ENCODE measurements at places on chromosomes 4 and X.

DNA sequence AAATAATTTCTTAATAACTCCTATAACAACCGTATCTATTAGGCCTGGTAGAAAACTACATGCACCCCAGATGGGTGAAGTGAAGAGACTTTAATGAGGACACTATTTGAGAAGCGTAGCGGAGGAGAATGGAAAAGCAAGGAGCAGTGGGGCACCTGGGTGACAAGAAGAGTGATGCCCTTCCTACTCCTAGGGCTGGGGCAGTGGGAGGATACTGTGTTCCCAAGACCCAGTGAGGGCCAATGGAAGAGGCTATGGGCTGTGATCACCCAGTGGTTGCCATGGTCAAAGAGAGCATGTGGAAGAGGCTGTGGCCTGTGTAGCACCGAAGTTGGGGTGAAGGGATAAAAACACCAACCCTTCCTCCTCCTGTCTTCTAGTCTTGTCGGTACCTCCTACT, 86.5 kb upstream of the SHISA3 start:
- DNase-seq, result no peak

DNA sequence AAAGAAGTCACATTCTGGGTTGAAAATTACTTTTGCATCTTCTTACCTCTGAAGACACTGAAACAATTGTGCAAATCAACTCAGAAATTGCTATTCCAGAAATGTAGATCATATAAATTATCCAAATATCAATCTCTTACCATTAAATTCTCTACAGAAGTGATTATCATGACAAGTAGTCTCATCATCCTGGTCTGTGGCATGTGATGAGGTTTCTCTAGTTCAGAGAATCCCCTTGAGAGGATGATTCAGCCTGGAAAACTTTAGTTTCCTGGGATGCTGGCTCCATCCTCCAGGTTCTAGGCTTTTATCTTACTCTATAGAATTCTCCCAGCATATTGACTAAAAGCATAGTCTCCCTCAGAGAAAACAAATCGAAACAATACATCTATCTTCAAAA, 76.2 kb upstream of the S100G start:
- no peak for DNase-seq

DNA sequence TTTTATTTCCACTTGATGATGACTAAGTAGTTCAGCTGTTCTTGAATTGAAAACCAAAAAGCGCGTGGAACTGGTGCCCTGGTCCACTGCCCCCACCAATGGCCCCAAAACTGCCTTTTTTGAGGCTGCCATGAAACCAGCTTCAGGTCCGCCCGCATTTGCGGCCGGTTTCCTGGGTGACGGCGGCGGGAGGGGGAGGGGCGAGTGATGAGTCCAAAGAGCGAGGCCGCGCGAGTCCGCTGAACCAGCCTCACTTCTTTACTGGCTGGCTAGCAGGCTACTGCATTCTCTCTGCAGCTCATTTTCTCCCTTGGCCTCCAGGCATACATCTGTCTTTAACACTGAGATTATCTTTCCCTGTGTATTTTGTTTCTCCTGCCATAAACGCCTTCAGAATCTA, 72.9 kb upstream of the FABP2 start:
- no peak for DNase-seq

DNA sequence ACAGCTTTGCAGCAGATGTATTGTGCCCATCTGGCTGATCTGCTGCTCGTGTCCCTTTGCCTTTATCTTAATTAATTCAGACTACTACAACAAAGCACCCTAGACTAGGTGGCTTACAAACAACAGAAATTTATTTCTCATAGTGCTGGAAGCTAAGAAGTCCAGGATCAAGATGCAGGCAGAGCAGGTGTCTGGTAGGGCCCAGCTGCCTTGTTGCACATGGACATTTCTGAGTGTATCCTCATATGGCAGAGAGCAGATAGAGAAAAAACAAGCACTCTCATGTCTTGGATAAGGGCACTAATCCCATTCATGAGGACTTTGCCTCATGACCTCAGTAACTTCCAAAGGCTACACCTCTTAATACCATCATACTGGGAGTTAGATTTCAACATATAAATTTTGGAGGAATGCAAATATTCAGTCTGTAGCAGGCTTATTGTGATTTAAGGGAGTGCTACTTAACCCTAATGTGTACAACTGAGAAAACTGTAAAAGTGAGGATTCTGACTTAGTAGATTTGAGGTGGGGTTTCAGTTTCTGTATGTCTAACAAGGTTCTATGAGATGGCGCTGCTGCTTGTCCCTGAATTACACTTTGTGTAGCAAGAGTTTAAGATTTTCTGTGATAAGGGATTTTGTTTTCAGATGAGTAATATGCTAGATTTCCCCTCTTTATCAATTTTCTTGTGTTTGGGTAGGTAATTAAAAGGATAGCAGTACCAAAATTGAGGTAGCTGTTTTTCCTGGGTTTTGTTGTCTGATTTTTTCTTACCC, 473.2 kb upstream of the TECRL start:
- no peak for DNase-seq

DNA sequence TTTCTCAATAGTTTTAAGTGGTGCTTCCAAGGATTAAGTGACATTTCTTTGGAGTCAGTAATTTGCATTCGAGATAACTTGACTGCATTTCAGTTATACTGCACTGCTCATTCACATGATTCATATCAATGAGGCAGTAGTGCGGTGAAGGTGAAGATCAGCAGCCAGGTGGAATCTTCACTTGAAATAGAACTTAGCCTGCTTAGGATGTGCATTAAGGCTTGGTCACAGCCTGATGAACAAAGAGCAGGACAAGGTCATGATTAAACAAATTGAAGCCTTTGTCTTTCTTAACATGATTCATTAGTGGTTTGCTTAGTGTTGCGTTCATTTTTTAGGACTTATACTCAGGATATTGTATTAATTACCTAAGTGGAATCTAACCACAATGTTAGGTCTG, 212.1 kb upstream of the GALNTL6 start:
- DNase-seq, result no peak

DNA sequence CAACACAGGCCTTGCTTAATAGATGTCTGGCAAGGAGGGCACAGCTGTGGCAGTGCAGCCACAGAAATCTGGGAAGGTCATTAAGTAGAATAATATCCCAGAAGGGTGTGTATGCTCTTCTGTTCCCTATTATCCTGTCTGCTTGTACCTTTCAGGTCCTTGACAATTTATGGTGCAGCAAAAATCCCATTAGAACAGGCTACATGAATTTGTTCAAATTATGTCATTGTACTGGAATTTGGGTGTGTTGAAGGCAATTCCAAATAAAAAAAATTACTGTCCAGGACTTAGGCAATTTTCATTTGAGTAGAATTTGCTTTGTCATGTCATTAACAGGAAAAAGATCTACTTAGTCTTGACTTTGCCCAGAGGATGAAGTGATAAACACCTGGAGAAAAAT, 192.1 kb downstream of the IDS start:
- DNase-seq, result no peak

- no peak for DNase-seq
Measured at GRCh38 chrX:74405973-74406489, 15.3 kb upstream of the SLC16A2 start.

GRCh38 chr4:82256718-82257117, 117.1 kb downstream of the HNRNPD start:
- DNase-seq, result no peak

DNA sequence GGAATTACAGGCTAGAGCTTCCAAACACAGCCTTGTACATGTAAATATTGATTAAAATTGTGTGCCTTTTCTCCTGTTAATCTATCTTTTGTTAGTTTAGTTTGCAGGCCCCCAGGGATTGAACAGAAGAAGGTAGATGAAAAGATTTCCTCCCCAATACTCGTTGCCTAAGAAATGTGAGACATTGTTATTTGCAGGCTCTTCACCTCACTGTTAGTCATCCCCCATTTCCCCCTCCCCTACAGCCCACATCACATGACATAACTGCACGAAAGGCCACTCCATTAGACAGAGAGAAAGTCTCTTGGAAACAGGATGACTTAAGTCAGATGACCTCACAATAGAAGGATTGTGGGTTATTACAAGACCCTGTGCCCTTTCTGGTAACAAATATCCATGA, 13.3 kb upstream of the MID1 start:
- no peak for DNase-seq

DNA sequence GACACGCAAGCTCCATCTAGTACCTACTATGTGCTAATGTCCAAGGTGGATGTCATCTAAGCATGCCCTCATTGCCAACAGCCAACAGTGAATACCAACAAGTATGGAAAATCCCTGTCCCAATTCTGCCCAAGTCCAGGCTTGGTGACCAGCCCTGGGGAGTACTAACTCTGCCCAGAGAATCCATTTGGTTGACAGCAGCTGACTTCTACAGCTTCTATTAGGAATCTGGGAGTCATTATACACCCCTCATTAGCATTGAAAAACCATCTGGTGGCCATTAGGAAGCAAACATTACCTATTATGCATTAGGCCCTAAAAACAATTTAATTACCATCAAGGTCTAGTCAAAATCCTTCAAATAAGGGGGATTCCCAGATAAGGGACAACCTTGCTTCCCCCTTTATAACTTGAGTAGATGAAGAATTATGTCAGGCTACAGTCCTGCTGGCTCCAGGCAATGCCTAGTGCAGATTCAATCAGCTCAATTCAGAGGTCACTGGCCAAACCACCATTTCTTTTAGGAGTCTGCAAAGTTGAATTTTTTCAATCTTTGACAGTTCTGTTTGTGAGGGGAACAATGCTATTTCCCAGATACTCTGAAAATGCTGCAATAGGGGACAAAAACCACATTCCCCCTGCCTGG, 228.0 kb upstream of the LDB2 start:
- no peak for DNase-seq

DNA sequence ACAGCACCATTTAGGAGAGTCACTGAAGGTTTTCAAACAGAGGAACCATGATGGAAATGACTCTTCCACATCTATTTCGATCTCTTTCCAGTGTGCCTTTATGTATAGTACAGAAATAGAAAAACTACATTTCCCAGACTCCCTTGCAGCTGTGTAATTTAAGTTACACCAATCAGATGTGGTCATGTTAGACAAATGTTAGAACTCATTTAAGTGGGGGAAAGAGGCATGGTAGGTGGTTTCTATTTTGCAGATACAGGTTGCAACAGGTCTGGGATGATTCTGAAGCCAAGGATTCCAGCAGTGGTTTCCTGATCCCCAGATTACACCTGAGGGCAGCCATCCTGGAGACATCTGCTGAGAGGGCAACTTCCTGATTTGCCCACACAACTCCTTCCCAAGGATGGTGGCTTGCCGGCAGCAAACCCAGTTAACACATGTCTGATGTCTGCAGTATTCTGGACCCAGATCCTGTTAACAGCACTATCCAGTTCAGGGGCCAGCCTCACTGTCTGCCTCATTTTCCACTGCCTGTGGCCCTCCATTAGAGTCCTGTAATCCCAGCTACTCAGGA, 38.7 kb upstream of the PDK3 start:
- DNase-seq, result peak; percentile 3

GRCh38 chr4:30656828-30657227, 63.3 kb upstream of the PCDH7 start:
- no peak for DNase-seq

- DNase-seq, result no peak
Measured at GRCh38 chr4:87317527-87317926, 5.2 kb downstream of the HSD17B13 start.

- peak; percentile 67 for DNase-seq
Measured at GRCh38 chr4:174119051-174119450, 164.4 kb downstream of the FBXO8 start.

DNA sequence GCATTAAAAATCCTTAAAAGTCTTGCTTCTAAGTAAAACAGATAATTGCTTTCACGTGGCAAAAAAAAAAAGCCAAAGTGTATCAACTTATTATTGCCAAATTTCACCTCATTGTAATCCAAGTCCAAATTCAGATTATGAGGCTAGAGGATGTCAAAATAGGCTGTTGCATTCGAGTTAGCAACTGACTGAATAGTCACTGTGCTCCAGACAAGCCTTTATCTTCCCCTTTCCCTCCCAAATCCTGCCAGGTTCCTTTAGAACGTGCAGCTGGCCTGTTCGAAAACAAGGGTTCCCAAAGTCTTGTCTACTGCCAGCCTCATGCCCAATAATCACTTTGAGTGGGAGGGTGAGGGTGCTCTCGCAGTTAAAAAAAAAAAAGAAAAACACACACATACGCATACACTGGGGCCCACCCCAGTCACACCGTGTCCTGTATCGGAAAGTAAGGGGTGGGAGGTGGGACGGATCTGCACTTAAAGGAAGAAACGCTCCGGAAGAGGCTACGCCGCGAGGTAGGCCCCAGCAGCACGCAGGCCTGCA, 603 bp downstream of the MAD2L1 start:
- DNase-seq, result no peak

DNA sequence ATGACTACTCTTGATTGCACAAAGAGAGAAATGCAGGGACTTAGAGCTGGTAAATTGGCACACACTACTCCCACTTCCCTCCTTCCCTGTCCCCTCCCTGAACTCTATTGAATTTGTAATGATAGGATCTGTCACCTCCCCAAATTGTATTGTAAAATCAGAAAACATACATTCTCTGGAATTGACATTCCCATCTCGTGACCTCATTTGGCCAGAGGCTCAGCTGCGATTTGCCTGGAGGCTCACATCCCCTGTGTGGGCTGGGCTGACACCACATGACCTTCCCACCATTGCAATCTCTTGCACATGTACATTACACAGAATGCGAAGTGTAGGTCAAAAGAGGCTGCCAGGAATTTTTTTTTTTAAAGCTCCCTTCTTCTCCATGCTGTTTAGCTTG, 172.1 kb downstream of the MID1IP1 start:
- peak; percentile 48 for DNase-seq

GRCh38 chrX:45762699-45763647, 562.3 kb upstream of the DIPK2B start:
- peak; percentile 69 for DNase-seq

- DNase-seq, result no peak
Measured at GRCh38 chr4:13933191-13933590, 305.7 kb upstream of the BOD1L1 start.

DNA sequence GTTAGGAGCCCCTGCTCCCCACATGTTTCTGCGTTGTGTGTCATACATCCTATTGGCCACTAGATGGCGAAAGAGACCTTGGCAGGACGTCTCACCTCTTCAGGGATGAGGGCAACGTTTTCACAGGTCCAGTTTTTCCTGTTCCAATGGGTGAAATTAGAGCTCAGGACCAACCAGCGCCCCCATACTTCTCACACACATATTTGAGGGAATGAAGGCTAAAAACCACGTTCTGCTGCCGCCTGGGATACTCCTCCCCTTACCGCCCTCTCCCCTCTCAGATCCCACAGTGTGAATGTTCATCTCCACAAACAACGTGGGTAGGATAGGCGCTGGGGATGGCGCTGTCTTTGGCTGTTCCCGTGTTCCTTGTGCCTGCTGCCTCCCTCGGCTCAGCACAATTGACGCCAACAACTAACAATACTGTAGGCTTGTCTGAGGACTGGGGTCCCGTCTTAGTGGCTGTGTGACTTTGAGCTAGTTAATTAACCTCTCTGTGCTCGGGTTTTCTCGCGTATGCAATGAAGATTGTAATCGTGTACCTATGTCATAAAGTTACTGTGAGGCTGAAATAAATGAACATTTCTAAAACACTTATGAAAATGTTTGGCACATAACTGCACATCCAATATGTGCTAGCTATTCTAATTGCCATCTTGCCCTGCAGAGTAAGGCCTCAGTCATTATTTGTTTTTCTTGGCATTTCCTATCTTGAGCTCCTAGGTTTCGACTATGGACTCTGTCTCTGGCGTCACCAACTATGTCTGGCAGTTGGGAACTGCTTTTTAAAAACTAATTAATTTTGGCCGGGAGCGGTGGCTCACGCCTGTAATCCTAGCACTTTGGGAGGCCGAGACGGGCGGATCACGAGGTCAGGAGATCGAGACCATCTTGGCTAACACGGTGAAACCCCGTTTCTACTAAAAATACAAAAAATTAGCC, 181.3 kb upstream of the STK26 start:
- peak; percentile 39 for DNase-seq
